ENCODE measurements at places on chromosomes 1 and 21. TPM values are rescaled to one million over a fixed set of nuclear protein-coding genes. Genes with fewer than 3 reads are reported as not detected.

- no peak for DNase-seq
Observed at GRCh38 chr21:32599091-32599490, 13.1 kb downstream of the CFAP298 start.

DNA sequence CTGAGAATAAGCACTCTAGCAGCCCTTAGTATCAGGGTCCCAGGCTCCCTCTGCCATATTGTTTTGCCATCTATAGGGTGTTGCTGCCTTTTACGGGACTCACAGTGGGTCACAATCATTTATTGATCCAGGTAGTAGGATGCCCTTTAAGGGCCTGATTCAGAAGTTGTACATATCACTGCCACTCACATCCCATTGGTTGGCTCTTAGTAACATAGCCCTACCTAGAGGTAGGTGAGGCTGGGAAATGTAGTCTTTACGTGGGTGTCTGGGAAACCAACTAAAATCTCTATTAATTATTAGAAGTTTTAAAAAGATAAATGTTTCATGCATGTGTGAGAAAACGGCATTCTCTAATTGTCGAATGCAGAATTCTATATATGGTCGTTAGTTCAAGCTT is 78.8 kb upstream of the ATP5PO start:
- DNase-seq, result no peak

- no peak for DNase-seq
Observed at GRCh38 chr1:4630561-4630960, 23.8 kb upstream of the AJAP1 start.

DNA sequence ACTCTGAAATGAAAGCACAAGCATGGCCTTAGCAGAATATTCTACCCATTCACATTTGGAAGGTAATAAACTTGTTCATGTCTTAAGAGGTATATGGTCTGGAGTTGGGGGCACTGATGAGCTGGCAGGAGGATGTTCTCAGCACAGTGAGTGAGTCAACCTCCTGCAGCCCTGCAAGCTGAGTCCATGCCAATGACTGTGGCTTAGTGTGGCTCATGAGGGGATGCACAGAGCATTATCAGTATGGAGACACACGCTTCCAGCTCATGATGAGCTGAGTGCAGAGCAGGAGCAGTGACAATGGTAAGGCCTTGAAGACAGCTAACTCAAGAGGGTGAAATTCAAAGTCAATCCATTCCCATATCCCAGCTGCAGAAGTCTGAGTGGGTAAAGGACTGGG is 102.3 kb downstream of the TNFSF18 start:
- no peak for DNase-seq

DNA sequence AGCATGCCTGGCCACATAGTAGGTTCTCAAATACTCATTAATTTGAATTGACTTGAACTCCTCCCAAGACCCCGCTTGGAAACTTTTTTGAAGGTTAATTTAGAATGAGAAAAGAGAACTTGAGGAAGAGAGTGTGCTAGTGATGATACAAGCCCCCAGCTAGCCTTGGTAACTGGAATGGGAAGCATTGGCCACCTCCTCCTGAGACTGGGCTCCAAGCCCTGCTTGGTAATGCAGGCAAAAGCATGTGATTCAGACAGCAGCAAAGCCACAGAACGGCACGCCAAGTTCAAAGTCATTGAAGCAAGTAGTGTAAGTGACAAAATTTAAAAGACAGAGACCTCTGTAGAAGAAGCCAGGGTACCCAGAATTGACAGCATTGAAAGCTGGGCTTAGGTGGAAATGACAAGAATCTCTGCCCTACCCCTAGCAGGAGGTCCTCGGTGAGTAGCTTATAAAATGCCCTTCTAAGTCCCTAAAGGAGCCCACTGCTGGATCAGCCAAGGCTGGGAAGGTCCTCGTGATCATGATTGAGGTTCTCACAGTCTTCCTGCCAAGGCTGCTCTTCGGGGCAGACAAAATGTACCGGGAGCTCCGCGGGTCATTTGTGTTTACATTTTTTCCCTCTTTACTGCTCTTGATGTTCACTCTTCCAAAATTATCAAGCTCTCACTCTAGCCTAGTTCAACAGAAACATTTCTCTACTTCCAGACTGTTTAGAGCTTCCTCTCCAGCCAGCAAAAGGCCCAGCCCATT is 99.4 kb downstream of the TSEN15 start:
- no peak for DNase-seq

GRCh38 chr1:206449565-206449964 is 20.7 kb upstream of the IKBKE start:
- no peak for DNase-seq

- DNase-seq, result peak; percentile 79
Observed at GRCh38 chr1:205536759-205537361, 32.4 kb downstream of the CDK18 start.

GRCh38 chr1:228274452-228275178 is 66.8 kb downstream of the OBSCN start:
- DNase-seq, result peak; percentile 46

GRCh38 chr1:183600136-183600535 is 9.9 kb upstream of the NCF2 start:
- DNase-seq, result no peak

- DNase-seq, result no peak
Observed at GRCh38 chr1:32111040-32111623, 3.3 kb downstream of the KPNA6 start.

DNA sequence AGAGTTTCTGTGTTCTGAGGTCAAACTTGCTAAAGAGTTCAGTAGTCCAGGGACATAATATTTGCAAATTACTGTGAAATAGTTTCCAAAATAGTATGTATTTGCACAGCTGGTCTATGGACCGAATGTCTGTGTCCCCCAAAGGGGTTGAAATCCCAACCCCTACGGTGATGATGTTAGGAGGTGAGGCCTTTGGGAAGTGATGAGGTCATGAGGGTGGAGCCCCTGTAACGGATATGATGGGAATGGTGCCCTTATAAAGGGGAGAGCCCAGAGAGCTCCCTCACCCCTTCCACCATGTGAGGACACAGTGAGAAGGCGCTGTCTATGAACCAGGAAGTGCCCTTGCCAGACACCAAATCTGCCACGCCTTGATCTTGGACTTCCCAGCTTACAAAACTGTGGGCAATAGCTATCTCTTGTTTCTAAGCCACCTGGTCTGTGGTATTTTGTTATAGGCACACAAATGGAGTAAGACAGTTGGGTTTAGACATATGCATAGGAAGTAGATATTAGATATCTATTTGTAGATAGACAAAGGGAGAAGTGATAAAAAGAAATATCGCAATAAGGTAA is 21.7 kb downstream of the RNF187 start:
- DNase-seq, result no peak

DNA sequence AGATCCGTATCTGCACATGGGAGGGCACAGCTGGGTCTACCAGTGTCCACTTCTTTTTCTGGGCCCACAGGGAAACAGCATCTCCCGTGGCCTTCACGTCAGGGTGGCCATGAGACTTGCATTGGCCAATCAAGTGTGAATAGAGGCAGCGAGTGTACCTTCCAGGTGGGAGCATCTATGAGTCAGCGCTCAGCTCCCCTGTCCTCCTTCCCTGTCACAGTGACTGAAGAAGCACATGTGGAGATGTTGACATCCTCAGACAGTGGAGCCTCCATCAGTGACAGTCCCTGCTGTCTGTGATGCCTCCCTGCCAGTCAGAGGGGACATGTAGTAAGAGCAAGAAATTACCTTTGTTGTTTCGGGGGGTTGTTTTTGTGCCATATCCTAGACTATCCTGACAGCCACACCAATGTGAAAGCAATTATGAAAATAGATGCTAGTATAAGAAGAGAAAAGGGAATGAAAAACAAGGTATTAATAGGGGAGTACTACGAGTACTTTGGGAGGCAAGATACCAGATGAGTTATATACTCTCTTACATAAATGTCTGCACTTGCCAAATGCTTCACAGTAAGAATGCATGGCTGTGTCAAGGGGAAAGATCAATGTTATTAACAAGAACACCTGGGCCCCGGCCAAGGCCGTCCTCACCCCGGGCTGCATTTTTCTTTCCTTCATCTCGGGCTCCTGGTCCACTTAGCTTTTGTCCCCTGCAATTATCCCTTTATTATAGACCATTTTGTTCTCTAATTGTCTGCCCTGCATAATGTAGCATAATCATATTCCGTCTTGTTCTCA is 86.0 kb downstream of the MATN1 start:
- DNase-seq, result no peak

GRCh38 chr1:212608959-212609700 is 569 bp downstream of the ATF3 start:
- peak; percentile 70 for DNase-seq

- DNase-seq, result no peak
Observed at GRCh38 chr1:27931759-27932158, 3.0 kb upstream of the SMPDL3B start.

GRCh38 chr1:217052196-217052595 is 329.0 kb upstream of the ESRRG start:
- DNase-seq, result no peak

DNA sequence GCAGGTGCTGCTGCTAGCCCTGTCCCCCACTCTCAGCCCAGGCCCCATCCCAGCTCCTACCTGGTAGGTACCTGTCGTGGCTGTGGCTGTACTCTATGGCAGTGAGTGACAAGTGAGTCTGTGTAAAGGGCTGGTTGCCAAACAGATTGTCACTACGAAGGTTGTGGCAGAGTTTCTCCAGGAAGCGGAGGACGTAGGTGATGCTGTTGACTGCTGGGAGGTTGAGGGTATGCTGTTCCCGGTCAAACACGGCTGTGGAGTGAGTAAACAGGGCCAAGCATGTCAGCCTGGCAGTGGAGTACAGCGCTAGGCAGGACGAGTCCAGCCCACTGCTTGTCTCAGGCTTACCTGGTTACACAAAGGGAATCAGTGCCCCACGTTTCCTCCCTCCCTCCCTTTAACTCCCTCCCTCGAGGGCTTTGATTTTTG is 24.8 kb upstream of the SLFNL1 start:
- DNase-seq, result no peak

GRCh38 chr1:1677718-1678580 is 14.6 kb downstream of the SLC35E2B start:
- DNase-seq, result peak; percentile 54

DNA sequence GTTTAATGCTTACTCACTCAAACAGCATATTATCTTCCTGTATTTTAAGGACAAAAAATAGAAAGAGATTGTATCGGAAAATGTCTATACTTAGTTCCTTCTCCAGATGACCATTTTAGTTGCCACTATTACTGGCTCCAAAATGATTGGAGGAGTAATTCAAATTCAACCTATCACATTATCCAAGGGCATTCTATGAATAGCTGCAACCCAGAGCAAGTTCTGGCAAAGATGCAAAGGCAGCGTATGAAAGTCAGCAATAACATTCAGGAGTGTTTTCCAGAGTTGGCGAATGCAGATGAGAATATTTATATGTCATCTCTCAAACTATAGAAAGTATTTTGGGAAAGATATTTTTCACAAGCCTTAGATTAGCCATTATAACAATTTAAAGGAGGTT is 389.8 kb upstream of the ADGRL2 start:
- no peak for DNase-seq

DNA sequence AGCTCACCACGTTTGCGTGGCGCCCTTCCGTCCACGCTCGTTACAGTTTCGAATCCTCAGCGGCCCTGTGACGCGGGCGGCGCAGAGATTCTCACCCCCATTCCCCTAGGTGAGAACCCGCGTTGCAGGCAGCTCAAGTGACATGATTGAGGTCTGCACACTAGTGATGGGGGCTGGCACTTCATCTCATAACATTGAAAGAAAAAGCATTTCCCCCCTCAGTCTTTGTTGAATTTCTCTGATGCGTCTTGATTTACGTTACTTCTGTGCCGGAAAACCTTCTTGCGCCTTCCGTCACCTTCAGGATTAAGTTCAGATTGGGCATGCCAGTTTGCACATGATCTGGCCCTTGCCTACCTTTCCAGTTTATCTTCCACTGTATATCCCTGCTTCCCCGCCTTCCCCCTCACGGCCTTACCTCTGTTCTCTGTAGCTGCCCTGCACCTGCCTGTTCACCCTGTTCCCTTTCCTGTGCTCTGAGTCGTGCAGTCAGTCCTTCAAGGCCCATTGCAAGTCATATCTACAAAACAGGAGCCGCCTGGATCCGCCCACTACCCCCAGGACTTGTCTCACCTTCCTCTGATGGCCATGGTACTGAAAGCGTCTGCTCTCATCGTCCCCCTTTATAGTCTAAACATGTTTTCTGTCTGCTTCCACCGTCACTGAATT is 1.1 kb downstream of the CTPS1 start:
- DNase-seq, result peak; percentile 64

DNA sequence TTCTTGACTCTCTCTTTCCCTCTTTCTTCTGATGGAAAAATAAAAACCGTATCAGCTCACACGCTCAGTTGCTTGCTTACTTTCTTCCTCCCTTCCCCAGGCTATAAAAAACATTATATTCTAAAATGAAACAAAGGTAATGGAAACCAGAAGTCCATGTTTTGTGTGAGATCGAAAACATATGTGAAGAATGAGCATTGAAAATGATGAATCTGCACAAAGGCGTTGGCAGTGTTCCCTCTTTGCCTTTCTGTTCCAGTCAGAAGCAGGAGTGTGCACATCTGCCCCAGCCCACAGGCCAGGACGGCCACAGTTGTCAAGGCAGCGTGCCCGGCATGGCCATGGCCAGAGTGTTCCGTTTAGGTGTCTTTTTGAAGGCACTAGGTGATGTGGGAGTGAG is 185.3 kb upstream of the USP24 start:
- no peak for DNase-seq

GRCh38 chr1:33031506-33031905 is 5.2 kb downstream of the AK2 start:
- DNase-seq, result no peak

GRCh38 chr1:94736073-94736472 is 84.1 kb upstream of the SLC44A3 start:
- DNase-seq, result no peak

DNA sequence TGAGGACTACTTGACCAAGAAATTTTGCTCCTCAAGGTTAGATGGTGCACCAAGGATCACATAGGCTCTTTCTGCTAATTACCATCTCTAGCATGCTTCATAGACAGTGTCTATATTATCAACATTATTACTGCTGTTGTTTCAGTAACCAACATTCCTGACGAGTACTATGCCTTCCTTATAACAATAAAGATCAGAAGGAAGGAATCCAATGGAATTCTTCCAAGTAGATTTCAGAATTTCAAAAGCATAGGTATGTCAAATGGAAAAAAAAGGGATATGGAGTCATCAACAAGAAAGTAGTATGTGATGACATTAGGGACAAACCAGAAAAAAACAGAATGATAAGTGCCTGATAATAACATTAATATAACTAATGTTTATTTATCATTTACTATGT is 39.6 kb upstream of the LPGAT1 start:
- DNase-seq, result no peak

- DNase-seq, result no peak
Observed at GRCh38 chr1:43938892-43939587, 5.4 kb downstream of the ARTN start.

Gene CHRM3
- 11.4 TPM for total RNA-seq

Gene KLF17
- total RNA-seq, result not detected

Gene BEND5
- total RNA-seq, result 2.1 TPM

Gene SLC2A5
- 7.8 TPM for total RNA-seq

Gene VPS26C
- 71.8 TPM for total RNA-seq

Gene CNIH3
- total RNA-seq, result 1.1 TPM

Gene FAM151A
- 19.2 TPM for total RNA-seq

Gene NLRP3
- total RNA-seq, result 0.89 TPM

Gene CACHD1
- 2.7 TPM for total RNA-seq

Gene PRAMEF14
- total RNA-seq, result not detected

Gene UBASH3A
- 1.8 TPM for total RNA-seq

Data from mucosa of descending colon (tissue), 3 donors.